ENCODE measurements at places on chromosomes 2 and 18. TPM values are rescaled to one million over a fixed set of nuclear protein-coding genes. Genes with fewer than 3 reads are reported as not detected.

GRCh38 chr2:97931858-97932225, 63.9 kb downstream of the TMEM131 start:
- no peak for DNase-seq

- peak; percentile 89 for DNase-seq
Observed at GRCh38 chr2:3377279-3377611, 373 bp downstream of the EIPR1 start.

DNA sequence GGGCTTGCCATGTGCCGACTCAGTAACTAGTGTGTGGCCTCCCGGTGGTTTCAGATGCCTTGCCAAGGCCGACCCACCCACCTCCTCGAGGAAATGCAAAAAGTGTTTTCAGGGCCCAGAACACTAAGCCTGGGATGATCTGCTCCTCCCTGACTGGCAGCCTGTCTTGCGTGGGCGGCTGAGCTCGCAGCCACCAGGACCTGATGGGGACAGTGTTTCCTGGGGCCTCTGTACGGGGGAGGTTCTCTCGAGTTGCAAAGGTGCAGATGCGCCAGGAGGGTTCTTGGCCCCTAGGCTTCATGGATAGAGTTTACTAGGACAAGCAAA, 85.2 kb downstream of the GLI2 start:
- peak; percentile 95 for DNase-seq

- DNase-seq: peak; percentile 98
Observed at GRCh38 chr2:79512442-79513401, at the start of gene CTNNA2. Gene CTNNA2, plus strand, starts transcription at chr2:79513051.

GRCh38 chr2:156492979-156493378, 56.8 kb downstream of the GPD2 start:
- DNase-seq: no peak

DNA sequence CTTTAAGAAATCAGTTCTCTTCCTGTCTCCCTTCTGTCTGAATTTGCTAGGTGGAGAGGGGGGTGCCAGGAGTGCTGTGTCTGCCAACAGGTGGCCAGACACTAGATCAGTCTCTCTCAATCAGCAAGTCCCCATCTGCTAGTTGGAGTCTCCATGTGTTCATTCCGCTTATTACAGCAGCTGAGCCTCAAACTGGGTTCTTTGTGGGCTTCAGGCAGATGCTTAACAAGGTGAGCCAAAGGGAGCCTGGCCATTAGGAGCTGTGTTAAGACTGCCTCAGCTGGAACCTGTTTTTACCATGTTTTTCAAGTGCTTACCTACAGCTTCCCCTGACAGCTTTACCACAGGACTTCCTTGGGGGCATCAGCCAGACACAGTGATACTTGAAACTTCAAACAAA, 401.9 kb downstream of the LRP1B start:
- DNase-seq: no peak

DNA sequence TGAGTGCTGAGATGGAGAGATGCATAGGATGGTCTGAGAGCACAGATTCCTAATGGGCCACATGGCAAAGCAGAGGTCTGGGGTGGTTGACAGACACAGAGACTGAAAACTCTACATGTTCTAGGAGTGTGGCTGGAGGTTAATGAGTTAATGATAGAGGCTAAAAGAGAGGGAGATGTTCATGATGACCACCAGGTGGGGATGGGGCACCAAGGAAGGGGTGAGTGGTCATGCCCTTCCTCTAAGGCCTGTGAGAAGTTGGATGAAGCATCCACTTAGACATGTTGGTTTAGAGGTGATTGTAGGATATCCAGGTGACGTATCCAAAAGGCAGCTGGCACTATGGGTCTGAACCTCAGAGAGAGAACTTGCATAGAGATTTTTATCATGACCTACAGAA, 102.1 kb downstream of the LRP2 start:
- no peak for DNase-seq

- DNase-seq: no peak
Observed at GRCh38 chr18:35174093-35174731, 66.6 kb upstream of the ZNF397 start.

DNA sequence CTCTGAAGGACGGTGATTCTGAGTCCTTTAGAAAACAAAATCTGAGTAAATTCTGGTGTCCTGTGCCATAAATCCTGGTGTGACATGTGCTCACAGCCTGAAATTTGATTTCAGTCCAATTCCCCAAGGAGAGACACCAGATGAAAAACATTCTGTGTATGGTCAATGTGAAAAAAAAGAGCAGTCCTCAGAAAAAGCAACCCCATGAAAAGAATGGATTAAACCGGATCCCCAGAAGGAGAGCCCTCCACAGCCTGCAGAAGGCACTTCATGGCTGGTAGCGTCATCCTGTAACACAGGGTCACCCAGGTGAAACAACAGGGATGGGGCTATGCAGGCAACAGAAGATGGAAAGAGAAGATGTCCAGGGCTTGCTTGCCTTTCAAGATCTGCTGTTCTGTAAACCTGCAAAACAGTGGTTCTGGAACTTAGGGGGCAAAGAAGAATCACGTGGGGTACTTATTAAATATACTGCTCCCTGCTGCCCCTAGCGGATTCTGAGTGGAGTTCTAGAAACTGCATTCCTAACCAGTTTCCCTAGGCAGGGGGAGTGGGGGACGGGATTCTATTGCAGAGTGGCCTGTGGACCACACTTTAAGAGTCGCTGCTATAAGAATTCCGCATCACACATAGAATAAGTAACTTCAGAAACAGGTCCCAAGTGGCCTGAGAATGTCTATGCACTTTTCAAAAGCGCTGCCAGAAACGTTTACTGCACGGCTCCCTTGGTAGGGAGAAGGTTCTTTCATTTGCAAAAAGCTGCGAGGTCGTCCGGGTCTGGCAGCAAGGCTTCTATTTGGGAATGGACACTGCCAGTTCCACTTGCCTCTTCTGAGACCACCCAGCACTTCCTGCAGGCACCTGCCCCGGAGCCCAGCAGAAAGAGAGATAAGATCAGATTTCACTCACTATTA, 118.9 kb upstream of the ARL5A start:
- DNase-seq: no peak

- DNase-seq: peak; percentile 87
Observed at GRCh38 chr2:32947484-32948143, 861 bp downstream of the LTBP1 start.

DNA sequence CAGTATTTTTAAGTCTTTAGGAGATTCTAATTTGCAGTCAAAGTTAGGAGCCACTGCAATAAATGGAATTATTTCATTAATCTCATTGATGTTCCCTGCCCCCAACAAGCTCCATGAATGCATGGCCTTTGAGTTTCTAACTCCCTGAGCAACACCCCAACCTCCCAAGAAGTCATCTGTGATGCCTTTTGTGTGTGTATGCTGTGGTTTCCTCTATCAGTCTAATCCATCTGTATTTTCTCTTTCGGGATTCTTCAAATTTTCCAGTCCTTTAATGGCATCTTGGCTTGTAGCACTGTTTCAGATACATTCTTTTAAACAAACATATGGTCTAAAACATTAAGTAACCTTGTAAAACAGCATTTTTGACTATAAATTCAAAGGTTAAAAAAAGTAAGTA, 16.8 kb downstream of the SERPINB10 start:
- no peak for DNase-seq

DNA sequence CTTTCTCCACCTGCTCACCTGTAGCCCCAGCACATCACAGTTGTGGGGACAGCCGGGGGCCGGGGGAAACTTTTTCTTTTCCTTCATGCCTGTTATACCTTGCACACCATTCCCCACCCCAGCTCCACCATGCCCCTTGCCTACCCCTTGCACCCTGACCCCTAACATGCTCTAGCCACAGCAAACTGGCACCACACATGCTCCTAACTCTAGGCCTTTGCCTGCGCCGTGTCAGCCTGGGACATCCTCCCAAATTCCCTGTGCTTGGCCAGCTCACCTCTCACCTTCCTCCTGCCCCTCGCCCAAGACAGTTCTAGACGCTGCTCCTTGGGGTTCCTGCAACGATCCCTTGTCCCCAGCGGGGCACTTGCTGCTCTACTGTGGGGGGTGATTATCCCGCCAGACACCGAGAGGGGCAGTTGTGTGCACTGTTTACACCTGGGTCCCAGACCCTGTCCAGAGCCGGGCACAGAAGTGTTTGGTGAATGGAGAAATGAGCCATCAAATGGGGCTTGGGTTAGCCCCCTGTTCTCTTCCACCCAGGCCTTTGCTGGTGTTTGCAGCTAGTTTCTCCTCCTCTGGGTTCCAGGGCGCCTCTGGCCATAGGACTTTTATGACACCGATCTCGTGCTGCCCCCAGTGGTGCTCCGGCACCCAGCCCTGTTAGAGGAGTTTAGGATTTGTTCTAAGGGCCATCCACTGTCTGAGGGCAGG, 129.8 kb downstream of the CTIF start:
- no peak for DNase-seq

- DNase-seq: peak; percentile 51
Observed at GRCh38 chr2:241936457-241937133, 67.1 kb downstream of the RTP5 start.

DNA sequence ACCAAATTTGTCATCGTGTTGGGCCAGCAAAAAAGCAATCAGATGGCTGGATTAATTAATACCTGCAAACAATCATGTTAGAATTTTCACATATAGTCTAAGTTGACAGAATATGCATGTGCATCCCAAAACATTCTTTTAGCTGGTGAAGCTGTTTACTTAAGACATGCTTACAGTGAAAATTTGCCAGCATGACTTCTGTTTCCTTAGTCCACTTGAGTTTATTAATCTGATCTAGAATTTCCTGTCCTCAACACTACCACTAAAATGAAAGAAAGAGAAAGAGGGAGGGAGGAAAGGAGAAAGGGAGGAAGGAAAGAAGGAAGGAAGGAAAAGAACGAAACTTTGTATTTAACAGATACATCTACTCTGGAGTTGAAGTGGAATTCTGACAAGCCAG, 2109.9 kb upstream of the PIK3C3 start:
- no peak for DNase-seq

DNA sequence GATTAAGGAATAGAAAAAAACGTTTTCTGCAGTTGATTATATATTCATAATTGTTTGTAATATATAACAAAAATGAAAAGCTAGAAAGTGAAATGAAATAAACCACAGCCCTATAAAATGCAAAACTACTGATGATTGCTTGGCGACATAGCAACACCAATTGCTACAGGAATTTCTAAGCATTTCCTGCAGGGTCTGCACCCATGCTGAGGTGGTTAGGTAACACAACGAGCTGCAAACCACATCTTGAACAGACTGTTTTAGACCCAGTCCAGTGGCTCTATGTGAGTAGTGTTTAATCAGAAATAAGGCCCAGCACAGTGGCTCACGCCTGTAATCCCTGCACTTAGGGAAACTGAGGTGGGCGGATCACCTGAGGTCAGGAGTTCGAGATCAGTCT, 17.2 kb upstream of the UGT1A9 start:
- DNase-seq: no peak

GRCh38 chr2:68811364-68811763, 59.8 kb downstream of the BMP10 start:
- DNase-seq: no peak

- no peak for DNase-seq
Observed at GRCh38 chr2:37091873-37092272, 7.6 kb downstream of the GPATCH11 start.

PKP4 gene
- 47.4 TPM for total RNA-seq

LRRTM1 gene
- 0.29 TPM for total RNA-seq

CAPG gene
- 140 TPM for total RNA-seq

PAIP2B gene
- total RNA-seq: 0.59 TPM

CAPN14 gene
- under 0.01 TPM for total RNA-seq

FOXI3 gene
- total RNA-seq: not detected

Measured in osteoblast (primary cell).